ENCODE measurements at places on chromosomes 12 and 14. TPM values are rescaled to one million over a fixed set of nuclear protein-coding genes. Genes with fewer than 3 reads are reported as not detected.

IL22 gene
- total RNA-seq, result not detected

MGP gene
- total RNA-seq, result not detected

MYF6 gene
- total RNA-seq, result not detected

DNA sequence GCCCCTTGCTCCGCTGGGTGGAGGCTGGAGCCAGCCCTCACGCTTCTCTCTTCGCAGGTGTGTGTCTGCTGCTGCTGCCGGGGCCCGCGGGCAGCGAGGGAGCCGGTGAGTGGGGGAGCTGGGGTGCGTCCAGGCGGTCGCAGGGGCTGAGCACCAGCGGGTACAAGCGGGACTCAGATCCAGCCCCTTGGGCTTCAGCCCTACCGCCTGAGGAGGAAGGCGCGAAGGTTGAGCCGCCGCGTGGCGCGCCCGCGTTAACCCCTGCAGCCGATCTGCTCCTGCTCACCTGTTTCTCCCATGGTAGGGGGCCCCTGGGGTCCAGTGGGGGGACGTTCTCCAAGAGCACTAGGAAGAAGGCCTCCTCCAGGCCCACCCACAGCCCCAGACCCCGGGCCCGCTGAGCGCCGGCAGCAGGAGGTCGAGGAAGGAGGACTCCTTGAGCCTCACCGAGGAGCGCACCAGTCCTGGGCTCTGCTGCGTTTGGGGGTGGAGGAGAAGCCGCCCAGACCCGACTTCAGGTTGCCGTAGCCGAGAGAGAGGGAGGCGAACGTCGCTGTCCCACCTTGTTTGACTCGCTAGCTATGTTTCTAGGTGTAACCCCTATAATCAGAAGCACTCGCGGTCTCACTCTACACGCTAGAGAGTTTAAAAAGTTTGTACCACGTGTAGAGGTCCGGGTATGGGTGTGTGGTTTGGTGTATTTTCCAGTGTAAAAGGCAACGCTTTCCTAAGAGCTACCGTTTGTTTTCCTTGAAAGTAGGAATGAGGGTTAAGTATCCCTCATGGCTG lies 834 bp downstream of the COCH start:
- DNase-seq, result no peak
- no peak overlapping the region for H3K27ac ChIP-seq
- H3K4me3 ChIP-seq, result peak overlapping the region; percentile 54
- H3K4me1 ChIP-seq, result no peaks in the 10 kb centered on the region

GRCh38 chr12:121751034-121751433 lies 38.5 kb downstream of the TMEM120B start:
- no peak overlapping the region for H3K4me3 ChIP-seq
- H3K27ac ChIP-seq, result no peak overlapping the region
- DNase-seq, result no peak
- H3K27me3 ChIP-seq, result no peaks in the 10 kb centered on the region
- no peaks in the 10 kb centered on the region for H3K36me3 ChIP-seq
- peaks cover 7% of the 10 kb centered on the region for H3K4me1 ChIP-seq

GRCh38 chr12:19515179-19515578 lies 75.9 kb downstream of the AEBP2 start:
- H3K36me3 ChIP-seq, result peaks cover 19% of the 10 kb centered on the region
- no peak for DNase-seq
- no peaks in the 10 kb centered on the region for H3K4me1 ChIP-seq
- no peaks in the 10 kb centered on the region for H3K27me3 ChIP-seq

DNA sequence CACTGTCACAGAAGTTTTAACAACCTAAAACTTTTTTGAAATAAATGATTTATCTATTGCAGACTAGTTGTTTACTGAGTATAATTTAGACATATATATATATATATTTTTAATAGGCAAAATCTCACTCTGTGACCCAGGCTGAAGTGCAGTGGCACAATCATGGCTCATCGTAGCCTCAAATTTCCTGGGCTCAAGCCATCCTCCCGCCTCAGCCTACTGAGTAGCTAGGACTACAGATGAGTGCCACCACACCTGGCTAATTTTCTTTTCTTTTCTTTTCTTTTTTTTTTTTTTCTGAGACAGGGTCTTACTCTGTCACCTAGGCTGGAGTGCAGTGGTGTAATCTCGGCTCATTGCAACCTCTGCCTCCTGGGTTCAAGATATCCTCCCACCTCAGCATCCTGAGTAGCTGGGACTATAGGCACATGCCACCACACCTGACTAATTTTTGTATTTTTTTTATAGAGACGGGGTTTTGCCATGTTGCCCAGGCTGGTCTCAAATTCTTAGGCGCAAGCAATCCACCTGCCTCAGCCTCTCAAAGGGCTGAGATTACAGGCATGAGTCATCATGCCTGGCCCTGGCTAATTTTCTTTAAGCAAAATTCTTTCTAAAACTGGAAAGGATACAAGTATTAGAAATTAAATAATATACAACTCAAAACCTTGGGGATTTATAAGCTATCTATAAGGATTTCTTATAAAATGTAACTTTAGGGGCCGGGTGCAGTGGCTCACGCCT lies 23.1 kb downstream of the EEA1 start:
- H3K27ac ChIP-seq, result no peak overlapping the region
- H3K4me3 ChIP-seq, result no peak overlapping the region
- H3K36me3 ChIP-seq, result no peaks in the 10 kb centered on the region
- no peaks in the 10 kb centered on the region for H3K27me3 ChIP-seq
- DNase-seq, result no peak
